ENCODE measurements at places on chromosomes 4 and X.

- peak; percentile 30 for DNase-seq
These were observed 83.8 kb upstream of the UCP1 start for GRCh38 chr4:140652601-140653000.

- peak; percentile 15 for DNase-seq
These were observed 130.2 kb downstream of the CHRDL1 start for GRCh38 chrX:110665223-110666002.

DNA sequence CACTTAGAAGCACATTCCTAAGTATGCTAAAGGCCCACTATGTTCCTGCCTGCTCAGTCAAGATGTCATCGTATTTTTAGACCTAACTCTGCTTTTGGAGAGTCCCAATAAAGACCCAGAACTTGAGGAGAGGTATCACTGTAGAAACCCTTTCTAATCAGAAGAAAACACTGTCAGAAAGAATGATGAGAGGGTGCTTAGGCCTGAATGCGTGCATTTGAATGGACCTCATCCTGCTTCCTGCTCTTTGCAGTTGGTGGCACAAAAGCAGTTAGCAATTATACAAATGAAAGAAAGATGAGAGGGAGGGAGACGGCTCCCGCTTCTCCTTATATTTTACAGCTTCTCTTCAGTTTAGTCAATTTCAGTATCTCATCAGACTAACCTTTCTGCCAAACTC lies 987.2 kb downstream of the CCSER1 start:
- no peak for DNase-seq

GRCh38 chr4:145703850-145704497 lies 24.0 kb downstream of the C4orf51 start:
- DNase-seq = no peak

DNA sequence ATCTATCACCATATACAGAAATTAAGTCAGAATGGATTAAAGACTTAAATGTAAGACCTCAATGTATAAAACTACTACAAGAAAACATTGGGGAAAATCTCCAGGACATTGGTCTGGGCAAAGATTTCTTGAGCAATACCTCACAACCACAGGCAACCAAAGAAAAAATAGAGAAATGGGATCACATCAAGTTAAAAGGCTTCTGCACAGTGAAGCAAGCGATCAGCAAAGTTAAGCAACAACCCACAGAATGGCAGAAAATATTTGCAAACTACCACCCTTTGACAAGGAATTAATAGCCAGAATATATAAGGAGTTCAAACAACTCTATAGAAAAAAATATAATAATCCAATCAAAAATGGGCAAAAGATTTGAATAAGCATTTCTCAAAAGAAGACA lies 236.9 kb upstream of the EMCN start:
- DNase-seq = no peak

GRCh38 chr4:123877551-123877950 lies 481.0 kb downstream of the SPRY1 start:
- no peak for DNase-seq

DNA sequence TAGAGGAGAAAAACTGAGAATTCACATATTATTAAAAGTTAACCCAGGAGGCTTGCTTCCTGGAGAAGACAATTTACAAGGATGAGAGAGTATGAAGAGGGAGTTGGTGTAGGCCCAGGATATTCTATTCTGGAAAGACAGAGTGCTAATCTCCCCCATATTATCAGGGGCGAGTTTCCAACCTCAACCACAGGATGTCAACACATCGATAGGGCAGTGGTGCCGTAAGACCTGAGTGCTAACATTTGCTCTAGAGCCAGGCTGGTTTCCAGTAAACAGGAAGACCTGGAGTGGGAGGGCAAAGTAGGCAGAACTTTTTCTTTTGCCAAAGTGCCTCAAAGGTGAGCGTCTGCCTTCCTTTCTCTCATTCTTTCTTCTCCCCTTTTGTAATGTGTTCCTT lies 2.8 kb upstream of the AWAT1 start:
- DNase-seq = no peak

GRCh38 chr4:45119376-45119775 lies 393.0 kb upstream of the GNPDA2 start:
- DNase-seq = no peak

DNA sequence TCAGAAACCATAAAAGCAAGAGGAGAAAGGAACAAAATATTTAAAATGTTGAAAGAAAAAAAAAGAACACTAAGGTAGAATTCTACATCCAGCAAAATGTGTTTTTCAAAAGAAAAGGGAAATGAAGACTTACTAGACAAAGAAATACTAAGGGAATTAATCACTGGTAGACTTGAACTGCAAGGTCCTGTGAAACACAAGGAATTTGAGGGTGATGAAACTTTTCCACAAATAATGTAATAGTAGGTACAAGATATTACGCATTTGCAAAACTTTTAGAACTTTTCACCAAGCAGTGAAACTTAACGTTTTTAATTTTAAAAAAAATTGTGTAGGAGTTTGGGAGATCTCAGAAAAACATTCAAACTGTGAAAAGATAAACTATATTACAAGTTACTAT lies 180.3 kb upstream of the MAGEB16 start:
- DNase-seq = no peak

Measured in ACHN (cell line).